ENCODE measurements at places on chromosomes 5 and 9.

- DNase-seq = no peak
Observed at GRCh38 chr5:88660264-88660946, 222.6 kb downstream of the MEF2C start.

DNA sequence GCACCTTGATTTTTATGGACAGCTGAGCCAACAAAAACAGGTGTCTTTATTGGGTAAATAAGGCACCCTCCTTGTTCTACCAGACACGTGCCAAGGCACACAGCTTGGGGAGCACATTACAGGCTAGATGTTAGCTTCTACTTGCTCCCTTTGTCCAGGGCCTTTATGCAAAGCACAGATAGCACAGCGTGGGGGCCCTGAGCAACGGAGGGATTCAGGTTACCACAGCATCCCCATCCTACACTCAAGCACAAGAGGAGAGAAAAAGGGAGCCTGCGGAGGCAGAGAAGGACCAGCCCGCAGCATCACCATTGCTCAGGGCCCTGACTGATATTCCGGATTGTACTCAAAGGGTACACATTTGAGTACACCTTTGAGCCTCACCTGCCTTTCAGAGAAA, 181.7 kb upstream of the KIF2A start:
- no peak for DNase-seq

- no peak for DNase-seq
Observed at GRCh38 chr9:86966852-86967511, 19.7 kb upstream of the GAS1 start.

- DNase-seq = no peak
Observed at GRCh38 chr5:88672644-88673252, 210.2 kb downstream of the MEF2C start.

GRCh38 chr9:114981063-114981462, 50.7 kb upstream of the TNFSF8 start:
- no peak for DNase-seq

GRCh38 chr9:10228082-10228481, 384.7 kb downstream of the PTPRD start:
- no peak for DNase-seq

- DNase-seq = no peak
Observed at GRCh38 chr5:105708442-105708841, 1962.3 kb downstream of the EFNA5 start.

DNA sequence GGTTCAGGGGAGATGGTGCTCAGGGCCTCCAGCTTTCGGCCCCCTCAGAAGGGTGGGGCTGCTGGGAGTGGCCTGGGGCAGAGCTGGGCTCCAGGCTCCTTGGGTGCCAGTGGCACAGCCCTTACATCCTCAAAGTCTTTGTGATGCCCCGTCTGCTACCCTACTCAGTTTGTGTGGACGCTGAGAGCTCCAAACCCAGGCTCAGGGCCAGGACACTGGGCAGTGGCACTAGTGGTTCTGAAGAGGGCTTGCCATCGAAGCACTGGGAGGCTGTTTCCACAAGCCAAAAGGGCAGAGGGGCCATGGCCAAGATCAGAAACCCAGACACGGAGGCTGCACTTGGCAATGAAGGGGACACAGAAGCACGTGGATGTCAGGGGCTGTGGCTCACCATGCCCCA, 99.1 kb downstream of the GABBR2 start:
- no peak for DNase-seq

- DNase-seq = no peak
Observed at GRCh38 chr5:176650354-176650884, 3.1 kb downstream of the TSPAN17 start.

DNA sequence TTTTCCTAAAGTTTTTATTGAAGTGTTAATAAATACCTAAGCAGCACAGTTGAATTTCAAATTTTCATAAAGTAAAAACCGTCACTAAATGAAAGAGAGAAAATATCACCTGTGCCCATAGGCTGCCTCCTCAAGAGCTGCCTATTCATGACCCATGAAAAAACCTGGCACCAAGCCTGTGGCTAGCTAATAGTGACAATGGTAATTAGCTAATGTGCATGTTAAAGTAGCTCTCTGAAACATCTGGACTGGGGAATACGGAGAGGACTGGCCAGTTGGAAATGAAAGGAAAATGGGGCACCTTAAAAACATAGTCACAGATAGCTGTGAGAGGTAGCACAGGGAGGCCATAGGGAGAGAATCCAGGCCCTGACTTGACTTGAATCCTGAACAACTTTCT, 5.4 kb upstream of the GNE start:
- DNase-seq = no peak

GRCh38 chr5:178545941-178546674, 44.1 kb downstream of the COL23A1 start:
- no peak for DNase-seq

GRCh38 chr9:12753931-12754330, 20.9 kb upstream of the LURAP1L start:
- no peak for DNase-seq

- DNase-seq = no peak
Observed at GRCh38 chr9:129203556-129203909, 25.5 kb upstream of the IER5L start.

DNA sequence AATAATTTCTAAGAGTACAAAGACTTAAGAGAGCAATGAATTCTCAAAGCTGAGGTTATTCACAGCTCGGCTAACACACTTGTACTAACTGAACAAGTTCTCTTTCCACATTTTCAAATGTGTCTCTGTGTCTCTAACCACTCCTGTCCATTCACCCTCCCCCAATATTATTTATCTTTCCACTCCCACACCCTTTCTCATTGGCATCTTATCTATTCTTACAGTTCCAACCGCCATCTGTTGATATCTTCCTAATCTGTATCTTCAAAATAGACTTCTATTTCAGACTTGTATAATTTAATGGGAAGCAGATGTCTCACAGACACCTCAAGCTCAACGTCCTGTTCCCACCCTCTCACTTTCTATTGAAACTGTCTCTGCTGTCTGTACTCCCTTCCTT, 205.9 kb downstream of the ANXA1 start:
- DNase-seq = no peak

DNA sequence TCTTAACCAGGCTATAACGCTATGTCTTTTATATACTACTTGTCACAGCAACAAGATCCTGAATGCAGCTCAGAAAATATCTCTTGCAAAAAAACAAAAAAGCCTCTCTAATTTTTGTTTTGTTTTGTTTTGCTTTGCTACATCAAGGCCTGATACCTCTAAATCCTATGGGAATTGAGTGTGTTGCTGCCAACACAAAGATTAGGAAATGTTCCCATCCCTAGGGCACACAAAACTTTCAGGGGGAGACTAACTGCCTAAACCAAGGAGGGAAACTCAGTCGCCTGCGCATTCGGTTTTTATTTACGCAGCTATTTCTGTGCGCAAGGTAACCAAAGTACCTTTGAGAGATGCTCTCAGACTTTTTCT, 1.7 kb downstream of the SSBP2 start:
- peak; percentile 6 for DNase-seq

DNA sequence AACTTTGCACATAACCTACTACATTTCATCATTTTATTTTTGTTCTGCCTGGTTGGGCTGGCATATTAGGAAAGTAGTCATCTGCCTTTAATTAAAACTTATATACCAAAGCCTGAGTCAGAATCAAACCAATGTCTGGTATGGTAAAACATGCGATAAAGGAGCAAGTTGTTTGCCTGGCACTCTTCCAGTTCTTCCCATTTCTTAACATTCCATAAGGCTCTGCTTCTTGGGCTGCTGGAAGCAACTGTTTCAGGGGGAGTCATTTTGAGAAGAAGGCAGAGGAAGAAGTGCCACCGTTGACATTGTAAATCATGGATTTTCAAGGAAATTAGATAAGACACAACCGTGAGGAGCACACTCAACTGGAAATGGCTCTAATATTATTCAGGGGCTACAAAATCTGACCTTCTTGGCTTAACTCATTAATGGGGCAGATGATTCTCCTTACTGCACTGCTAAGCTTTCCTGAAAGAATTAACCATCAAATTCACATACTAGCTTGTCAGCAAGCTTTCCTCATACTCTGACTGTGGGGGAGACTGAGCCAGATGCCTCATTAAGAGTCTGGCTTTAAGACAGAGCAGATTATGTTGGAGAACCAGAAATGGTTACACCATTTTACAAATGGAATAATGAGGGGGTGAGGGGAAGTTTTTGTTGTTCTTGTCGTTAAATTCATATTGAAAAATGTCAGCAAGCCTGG, 391.0 kb downstream of the TMEM232 start:
- no peak for DNase-seq

- no peak for DNase-seq
Observed at GRCh38 chr5:149352169-149352568, 5.7 kb upstream of the PCYOX1L start.

DNA sequence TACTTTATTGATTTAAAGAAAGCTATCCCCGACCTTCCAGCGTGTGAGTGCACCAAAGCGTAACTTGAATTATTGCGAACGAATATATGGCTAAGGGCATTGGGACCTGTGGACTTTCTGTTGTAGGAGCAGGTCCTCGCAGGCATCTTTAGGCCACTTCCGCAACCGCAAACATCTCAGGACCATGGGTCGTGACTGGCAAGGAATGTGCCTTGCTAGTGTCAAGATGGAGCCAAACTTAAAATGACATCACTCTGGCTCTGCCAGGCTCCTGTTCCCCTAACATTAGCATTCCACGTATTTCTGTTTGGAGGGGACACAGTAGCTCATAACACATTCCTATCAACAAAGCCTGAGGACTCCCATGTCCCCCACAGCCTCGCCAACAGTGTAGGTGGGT, 44.1 kb upstream of the OLFM1 start:
- no peak for DNase-seq

DNA sequence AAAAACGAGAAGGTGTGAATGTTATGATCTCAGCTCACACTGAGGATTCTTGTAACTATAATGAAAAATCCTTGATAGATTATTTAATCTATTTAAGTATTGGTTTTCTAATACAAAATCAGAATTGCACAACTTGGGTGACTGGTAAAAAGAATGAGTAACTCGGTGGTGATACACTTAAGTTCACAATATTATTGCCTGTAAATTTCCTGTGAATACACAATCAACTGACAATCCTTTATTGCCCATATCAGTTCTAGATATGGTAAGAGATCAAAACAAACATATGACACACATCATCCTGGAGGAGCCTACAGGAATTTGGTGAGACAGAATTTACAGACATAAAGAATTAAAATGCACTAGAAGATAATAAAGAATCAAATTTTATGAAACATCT, 14.1 kb upstream of the LURAP1L start:
- DNase-seq = no peak

DNA sequence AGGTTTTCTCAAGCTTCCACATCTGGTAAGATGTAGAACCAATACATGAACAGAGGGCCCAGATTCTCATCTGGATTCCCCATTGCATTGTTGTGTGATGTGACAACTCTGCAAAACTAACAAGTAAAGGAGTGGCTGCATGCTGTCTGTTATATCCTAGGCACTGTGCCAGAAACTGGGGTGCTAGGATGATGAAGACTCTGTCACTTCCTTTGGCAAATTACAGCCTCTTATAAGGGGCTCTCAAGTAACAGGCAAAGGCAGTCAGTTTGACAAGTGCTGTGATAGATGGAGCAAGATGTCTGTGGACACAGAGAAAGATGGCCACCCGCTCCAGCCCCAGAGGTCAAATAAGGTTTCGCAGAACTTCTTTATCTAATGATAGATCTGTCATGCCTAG, 115.7 kb downstream of the PAPPA start:
- DNase-seq = no peak

GRCh38 chr5:143063175-143063970, 293.2 kb downstream of the ARHGAP26 start:
- no peak for DNase-seq

DNA sequence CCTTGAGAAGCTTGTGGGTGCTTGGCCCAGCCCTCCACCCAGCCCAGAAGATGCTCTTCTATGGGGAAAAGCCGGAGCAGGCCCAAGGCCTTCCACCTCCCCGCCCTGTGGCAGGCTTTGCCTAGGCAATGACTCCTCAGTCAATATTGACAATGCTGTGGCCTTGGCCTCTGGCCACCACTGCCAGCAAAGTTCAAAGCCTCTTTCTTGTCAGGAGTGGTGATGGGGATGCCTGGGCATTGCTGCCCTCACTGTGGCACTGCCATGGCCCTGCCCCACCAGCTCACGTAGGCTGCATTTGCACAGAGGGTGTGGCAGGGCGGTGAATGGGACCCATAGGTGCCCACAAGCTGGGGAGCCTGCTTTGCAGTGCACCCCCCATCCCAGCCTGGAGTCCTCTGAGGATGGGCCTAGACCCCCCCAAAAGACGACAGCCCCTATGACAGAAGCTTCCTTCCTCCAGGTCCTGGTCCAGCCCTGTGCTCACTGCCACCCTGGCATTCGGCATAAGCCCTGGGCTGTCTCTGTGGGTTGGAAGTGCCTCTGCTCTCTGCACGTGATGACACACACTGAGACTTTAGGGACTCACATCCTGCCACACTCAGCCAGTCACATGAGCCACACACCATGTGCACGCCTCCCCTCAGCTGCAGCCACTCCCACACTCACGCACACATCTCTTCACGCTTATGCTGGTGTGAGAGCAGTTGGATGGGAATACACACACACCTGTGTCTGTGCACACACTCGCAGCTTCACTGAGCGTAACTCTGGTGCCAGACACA, 31.1 kb downstream of the MORN5 start:
- no peak for DNase-seq

DNA sequence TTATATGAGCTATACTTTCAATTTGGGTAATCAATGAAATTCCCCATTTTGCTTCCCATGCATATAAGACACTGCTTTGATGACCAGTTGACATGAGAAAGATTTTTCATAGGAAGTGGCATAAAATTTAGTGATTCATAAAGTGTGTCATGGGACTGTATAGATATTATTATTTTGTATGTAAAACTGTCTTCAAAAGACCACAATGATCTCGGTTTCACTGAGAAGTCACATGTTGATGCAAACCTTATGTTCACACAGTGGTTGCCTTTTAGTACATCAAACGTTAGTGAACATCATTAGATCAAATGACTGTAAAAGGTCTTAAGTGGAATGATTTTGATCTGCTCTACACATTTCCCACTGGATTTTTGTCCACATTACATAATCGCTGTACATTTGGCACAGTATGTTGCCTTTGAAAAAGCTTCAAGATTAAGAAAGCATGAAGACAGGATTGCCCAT, 349.2 kb upstream of the MEF2C start:
- DNase-seq = no peak

DNA sequence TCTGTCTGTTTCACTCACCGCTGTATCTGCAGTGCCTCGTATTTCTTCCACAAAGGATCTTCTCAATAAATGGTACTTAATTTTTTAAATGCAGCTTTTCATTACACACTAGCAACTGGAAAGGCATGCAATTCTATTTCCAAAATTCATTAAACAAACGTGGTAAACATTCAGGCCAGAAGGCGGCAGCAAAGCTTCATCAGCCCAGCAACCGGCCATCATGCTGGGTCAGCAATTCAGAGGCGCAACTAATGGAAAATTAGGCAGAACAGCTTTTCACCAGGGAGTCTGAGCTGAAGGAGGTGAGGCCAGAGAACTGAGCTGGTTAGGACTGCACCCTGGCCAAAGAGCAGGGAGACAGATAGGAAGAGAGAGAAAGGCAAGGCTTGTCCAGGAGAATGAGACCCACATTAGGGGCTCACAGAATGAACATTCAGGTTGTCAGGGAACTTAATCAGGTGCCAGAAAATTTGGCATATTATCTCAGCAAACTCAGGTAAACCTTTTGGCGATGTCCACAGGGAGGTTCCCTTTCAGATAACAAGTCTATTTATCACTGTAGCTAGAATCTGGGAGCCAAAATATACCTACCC, 17.7 kb upstream of the RNF180 start:
- DNase-seq = no peak
